Hepatocyte (in vitro differentiated cells): ENCODE measurements at places on chromosomes 2 and 18.

DNA sequence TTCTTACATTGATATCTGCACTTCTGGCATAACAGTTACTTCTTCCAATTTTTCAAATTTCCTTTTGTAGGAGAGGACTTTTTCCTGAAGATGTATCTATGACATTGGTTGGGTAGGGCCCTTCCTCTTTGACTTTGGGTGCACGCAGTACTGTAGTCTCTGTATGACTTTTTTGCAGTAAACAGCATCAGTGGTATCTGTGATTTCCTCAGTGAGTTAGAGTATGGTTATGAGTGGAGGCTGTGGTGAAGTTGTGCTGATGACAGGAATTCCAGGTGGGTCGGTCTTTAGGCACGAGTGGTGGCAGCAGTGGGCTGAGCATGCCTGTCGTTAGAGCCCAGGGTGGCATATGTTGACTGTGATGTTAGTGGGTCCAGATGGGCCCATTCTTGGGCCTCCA lies 17.6 kb downstream of the ACVR1C start:
- no peak for DNase-seq

- DNase-seq: no peak
Measured at GRCh38 chr2:225008935-225009334, 33.3 kb downstream of the DOCK10 start.

GRCh38 chr2:159553727-159554126 lies 62.6 kb downstream of the BAZ2B start:
- no peak for DNase-seq

DNA sequence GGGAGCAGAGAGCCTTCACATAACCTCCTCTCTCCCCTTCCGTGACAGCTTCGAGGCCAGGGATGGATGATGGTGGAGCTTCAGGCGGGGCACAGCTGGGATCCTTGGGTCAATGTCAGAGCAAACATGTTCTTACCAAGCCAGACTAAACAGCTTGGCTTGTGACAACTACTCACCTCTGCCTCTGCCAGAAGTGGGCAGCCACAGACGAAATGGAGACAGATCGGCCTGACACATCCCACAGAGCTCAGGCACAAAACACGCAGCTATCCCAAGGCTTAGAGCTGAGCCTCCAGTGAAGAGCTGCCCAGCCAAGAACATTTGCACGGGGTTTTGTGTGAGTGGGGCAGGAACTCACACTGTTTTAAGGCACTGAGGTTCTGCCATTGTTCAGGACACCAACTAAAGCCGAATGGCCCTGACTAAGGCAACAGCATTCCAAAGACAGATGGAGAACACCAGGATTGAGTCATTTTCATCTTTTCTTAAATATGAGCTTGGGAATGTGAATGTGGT lies 12.8 kb downstream of the PXDN start:
- no peak for DNase-seq

- no peak for DNase-seq
Measured at GRCh38 chr2:171150694-171151285, 9.9 kb downstream of the TLK1 start.

GRCh38 chr2:56981554-56981953 lies 797.8 kb downstream of the CCDC85A start:
- no peak for DNase-seq

DNA sequence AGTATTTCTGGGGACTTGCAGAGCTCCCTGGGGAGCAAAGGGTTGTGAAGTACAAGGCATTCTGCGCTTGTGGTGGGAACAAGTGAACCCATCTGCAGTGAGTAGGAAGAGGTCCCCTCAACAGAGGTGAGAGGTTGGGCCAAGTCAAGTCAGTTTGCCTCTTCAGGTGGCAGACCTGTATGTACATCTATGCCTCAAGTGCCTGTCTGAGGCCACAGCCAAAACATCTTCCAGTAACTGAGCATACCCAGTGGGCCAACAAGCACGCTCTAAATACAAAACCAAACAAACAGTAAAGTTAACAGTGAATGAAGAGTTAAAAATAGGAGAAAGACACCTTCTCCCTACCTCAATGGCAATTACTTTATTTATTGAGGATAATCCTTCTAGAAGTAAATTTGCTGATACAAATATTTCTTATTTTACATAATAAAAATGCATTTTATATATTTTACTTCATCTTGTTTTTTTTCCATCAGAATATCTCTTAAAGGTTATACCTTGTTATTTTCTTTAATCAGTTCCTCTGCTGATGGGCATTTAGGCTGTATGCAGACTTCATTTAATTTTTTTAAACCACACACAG lies 2.5 kb downstream of the GYPC start:
- DNase-seq: no peak

DNA sequence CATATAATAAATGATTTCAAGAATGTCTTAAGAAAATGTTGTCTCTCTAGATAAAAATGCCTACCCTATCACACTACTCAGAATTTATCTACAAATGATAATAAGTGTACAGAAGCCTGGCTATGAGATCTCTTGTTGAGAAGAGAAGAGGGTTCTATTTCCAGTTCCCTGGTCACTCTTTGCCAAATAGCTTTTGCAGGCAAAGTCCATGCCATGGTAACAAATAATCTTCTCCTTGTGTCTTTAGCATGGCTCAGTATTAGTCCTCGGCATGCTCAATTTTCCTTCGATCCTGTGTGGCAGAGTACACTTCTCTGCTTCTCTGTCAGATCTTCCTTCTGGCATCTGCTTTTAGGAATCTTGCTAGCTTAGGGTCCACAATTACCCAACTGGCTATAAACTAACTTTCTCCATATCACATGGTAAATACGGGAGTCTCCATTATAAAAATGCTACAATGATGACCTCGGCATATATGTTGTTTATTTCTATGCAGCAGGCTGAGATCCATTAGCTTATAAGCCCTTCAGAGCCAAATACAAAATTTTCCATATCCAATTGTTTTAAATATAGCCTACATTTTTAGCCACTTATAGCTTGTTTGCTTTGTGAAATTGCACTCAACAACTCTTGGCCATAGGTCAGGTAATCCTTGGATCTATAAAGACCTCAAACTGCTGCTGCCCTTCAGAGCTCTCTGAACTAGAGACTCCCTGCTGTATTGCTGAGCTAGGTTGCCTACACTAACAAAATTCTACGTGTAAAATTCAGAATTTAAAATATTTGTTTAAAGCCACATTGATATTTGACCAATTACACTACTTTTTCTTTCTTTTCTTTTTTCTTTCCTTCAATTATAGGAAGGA lies 157.5 kb downstream of the FSIP2 start:
- no peak for DNase-seq

DNA sequence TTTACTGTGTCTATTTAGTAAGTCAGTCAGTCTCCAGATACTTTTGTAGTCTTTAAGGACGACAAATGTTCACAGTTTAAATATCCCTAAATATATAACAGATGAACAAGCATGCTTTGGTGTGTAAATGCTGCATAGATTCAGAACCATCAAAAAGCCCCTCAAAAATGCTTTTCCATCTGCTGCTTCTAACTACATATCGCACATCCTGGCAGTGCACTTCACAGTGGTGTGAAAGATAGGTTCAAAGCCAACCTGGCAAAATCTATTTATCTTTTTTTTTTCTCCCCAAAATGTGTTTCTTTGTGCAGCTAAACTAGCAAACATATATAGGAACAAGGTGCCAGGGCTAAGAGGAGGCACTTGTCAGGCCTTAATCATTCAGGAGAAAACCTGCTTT lies 753.8 kb downstream of the PLCL1 start:
- DNase-seq: no peak

DNA sequence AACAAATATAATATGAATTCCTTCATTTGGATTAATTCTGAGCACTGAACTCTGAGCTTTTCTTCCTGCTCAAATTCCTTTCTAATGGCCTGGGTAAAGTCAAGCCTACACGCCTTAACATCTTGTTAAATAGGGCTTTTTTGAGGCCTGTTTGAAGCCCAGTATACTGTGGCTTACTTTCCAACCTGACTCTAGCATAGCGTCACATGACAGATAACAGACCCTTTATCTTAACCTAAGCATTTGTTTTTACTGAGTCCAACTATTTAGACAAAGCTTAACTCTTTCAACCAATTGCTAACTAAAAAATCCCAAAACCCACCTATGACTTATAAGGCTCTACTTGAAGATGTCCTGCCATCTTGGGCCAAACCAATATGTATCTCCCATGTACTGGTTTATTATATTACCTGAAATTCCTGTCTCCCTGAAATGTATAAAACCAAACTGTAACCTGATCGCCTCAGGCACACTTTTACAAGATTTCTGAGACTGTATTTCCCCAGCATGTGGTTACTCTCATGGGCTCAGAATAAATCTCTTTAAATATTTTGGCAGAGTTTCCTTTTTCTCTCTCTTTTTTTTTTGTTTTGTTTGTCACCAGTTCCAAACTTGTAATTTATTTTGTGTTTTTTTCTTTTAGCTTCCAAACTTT lies 271.1 kb upstream of the VWC2L start:
- DNase-seq: no peak

DNA sequence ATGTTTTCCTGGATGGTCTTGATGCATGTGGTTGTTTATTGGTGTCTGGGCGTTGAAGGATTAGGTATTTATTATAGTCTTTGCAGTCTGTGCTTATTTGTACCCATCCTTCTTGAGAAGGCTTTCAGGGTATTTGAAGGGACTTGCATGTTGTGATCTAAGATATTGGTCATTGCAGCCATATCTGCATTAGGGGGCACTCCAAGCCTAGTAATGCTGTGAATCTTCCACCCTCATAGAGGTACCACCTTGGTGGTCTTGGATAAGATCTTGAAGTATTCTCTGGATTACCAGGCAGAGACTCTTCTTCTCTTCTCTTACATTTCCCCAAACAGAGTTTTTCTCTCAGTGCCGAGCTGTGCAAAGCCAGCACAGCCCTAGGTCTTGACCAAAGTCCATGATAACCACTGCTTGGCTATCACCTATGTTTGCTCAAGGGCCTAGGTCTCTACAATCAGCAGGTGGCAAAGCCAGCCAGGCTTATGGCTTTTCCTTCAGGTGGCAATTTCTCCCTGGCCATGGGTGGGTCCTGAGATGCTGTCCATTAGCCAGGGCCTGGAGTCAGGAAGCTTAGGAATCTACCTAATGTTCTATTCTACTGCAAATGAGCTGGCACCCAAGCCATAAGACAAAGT lies 15.4 kb upstream of the PPP1R1C start:
- peak; percentile 19 for DNase-seq

DNA sequence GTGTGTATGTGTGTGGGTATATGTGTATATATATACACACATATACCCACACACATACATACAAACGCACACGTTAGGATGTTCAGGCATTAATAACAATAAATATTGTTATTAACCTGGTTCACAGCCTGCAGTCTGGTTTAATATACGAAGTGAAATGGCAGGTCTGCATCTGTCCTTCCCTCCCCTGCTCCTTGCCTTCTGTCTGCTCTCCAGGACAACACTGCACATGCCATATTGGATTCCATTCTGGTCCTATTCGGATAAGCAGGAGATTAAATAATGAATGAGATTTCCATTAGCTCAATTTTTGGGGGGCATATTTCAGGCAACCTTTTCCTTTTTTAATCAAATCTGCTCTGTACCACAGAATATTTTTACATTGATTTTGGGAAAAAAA lies 158.0 kb downstream of the CELF4 start:
- no peak for DNase-seq

DNA sequence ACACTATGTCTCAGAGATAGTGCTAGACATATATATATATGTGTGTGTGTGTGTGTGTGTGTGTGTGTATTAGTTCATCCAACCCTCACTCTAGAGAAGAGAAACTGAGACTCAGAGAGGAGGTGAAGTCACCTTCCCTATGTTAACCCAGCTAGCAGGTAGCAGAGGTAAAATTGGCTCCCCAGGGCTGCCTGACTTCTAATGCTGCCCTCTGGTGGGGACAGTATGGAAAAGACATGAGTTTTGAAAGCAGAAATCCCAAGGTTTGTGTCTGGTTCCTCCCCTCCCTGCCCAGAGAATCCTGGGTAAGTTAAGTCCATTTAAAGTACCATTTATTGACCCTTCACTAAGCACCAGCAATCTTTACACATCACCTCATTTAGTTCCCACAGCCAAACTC lies 137.7 kb downstream of the THNSL2 start:
- peak; percentile 29 for DNase-seq

DNA sequence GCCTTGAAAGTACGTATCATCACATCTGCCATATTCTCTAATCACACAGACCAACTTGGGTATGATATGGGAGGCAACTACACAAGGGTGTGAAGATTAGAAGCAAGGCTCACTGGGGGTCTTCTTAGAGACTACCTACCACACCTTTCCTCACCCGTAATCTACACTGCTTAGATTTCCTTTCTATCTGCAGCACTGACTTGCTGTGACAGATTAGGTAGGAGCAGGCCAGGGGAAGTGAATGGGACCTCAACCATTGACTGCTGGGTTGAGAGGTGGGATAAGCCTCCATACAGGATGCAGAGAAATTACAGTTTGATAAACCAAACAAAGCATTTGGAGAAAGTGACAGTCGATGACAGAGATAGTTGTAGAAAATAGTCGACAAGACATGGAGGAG lies 119.0 kb upstream of the SERPINE2 start:
- no peak for DNase-seq

GRCh38 chr2:71277536-71278103 lies 50.7 kb upstream of the PAIP2B start:
- DNase-seq: peak; percentile 35

DNA sequence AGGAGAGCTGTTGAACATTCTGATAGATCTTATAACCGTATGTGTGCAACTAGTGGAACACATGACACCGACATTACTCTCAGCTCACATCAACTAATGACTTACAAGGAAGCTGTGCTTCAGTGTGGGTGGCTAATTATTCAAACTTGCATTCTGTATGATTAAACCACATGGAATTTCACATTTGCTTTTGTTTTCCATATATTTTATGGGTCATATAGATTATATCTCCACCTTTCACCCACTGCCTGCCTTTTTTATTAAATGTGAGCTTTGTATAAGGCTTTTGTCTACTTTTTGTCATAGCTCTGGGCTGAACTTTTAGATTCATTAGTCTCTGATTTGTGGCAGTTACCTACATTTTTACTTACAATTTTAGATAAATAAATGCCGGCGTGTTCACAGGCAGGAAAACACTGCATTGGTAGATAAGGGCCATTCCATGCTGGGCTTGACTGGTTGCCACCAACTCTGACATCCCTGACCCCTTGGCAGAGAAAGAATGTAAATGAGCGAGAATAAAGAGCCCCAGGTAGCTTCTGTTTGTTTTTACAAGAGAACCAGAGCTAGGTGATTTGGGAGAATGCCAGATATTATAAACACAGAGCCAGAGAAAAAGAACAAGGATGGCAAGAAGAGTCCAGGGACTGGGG lies 35.7 kb downstream of the LYPD6 start:
- peak; percentile 13 for DNase-seq

GRCh38 chr2:120702061-120702460 lies 33.6 kb upstream of the GLI2 start:
- no peak for DNase-seq

DNA sequence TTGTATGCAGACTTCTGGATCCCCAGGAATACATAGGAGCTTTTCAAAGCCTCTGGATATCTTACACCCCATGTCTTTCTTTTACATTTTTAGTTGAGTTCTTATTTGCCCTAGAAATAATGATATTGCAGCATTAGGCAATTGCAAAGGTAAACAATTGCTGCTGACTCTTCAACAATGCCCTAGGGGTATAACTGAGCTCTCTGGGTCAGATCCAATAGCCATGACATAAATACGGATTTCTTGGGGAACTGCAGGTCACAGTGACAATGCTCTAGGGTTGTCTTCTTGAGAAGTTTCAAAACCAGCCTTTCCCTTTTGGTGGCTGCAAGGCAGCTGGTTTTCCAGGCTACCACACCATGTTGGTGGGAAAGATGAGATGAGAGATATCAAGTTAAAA lies 16.5 kb upstream of the OR6B3 start:
- no peak for DNase-seq

- no peak for DNase-seq
Measured at GRCh38 chr2:2557475-2557874, 226.4 kb upstream of the MYT1L start.
